ENCODE measurements at places on chromosomes 12 and 14.
A peak's percentile ranks its signal among the peaks of the same experiment; 100 is the strongest.

DNA sequence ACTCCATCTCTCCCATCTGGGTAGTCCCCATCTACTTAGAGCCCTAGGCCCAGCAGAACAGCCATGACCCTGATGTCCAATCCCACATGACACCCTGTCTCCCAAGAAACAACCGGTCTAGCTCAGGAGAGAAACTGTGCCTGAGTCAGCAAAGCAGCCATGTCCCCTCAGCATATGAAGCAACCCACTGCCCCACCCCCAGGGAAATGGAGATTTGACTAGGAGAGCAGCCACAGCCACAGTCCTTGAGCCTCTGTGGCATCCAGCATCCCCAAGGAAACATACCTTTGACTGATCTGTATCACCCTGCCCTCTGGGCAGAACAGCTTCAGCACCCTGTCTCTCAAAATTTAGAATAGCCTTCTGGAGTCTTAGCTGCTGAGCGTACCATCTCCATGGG, 641.9 kb upstream of the FBXO33 start:
- no peak for ATAC-seq

DNA sequence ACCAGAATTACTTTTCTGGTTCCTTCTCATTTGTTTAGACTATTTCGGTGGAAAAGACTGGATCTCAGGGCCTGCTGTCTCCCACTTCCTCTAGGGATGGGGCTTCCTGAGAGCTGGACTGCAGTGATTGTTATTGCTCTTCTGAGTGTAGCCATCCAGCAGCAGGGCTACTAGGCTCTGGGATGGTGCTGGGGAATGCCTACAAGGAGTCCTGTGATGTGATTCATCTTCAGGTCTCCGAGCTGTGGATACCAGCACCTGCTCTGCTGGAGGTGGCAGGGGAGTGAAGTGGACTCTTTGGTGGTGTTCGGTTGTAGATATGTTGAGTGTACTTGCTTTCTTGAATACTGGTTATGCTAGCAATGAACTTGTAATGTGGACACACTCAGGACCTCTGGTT, 42.7 kb downstream of the AEBP2 start:
- ATAC-seq = no peak

DNA sequence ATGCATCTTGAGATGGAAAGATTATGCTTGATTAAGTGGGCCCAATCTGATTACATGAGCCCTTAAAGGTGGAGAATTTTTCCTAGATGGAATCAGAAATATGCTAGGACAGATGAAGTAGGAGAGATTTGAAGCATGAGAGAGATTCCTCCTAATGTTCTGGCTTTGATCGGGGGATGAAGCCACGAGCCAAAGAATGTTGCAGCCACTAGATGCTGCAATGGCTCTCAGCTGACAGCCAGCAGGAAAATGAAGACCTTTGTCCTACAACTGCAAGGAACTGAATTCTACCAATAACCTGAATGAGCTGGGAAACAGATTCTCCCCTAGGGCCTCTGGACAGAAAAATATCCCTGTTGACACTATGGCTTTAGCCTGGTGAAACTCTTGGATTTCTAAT, 82.6 kb upstream of the ATP2B1 start:
- ATAC-seq = no peak

- peak; percentile 96 for ATAC-seq
Observed at GRCh38 chr12:72346363-72346944, 74.3 kb downstream of the TRHDE start.

- no peak for ATAC-seq
Observed at GRCh38 chr12:53201177-53201541, 5.9 kb downstream of the ITGB7 start.

GRCh38 chr14:96038920-96039632, at the start of gene C14orf132:
Gene C14orf132, plus strand, starts transcription at chr14:96039362. Its CDS starts 139 bp downstream, at chr14:96039501.
- ATAC-seq = peak; percentile 82

DNA sequence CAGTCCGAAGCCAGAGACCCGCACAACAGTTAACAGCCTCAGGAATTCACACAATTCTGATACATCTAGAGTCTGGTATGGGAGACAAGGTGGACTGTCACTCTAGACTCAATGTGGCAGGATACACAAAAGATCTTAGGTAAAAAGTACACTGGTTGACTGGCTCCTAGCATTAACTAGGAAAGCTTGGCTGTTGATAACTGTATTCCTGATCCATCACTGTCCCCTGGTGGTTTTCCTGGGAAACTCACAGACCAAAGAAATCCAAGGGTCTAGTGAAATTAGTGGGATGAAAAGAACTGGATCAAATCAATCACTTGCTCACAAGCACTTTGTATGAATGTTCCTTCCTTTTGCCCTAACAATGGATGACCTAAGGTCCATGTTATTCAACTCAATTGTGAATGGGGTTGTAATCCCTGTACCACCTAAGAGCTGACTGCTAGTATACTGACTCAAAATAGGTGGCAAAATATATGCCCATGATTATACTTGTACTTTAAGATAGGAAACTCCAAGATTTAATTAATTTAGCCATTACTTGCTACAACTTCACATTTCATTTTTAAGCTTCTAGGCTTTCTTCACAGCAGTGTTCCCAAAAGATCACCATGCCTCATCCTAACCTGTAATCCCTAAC, 14.0 kb downstream of the NPC2 start:
- peak; percentile 44 for ATAC-seq

- peak; percentile 32 for ATAC-seq
Observed at GRCh38 chr14:52328276-52328675, 14.2 kb downstream of the PTGER2 start.

GRCh38 chr12:53980104-53980801, 4.7 kb upstream of the HOXC10 start:
- no peak for ATAC-seq

DNA sequence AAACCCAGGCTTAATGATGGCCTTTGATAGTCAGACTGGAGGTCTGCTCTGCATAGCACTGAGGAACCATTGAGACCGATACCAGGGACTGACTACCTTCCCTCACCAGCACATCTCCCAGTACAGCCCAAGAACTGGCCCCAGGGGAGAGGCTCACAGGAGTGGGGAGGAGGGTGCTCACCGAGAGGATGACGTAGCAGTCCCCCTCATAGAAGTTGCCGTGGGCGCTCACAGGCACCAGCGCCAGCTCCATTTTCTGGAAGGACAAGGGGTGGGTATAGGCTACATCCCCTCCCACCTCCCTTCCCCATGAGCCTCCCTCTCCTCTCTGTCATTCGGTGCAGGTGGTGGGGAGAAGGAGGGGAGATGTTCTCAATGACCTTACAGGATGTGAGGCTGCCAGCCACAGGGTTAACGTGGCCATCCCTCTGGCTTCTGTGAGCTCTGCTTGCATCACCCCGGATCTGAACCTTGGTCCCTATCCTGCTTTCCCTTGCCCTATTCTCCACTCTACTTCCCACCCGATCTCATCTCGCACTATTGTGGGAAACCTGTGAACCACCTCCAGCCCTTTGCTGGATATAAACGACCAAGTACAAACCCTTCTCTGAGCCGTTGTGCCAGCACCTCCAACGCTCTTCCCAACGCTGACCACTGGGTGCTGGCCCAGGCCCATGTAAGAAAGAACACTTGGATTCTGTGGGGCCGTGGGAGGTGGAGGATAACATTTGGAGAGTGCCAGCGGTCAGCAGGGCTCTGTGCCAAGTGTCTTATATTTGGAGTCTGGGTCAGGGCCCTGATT, 4.4 kb downstream of the AVIL start:
- ATAC-seq = no peak

DNA sequence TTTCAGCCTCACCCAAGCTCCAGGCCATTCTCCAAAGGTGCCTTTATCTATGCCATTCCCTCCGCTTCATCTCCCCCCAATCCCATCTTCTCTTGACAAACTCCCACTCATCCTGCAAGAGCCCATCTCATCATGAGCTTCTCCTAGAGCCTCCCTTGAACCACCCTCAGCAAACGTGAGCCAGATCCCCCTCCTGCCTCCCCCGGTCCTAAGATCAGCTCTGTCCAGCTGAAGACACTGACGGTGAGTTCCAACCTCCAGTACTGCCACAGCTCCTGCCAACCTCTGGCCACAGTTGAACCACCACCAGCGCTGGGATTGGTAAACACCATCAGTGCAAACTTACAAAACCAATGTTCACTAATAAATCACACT, 124.6 kb downstream of the BCL11B start:
- ATAC-seq = no peak

- no peak for ATAC-seq
Observed at GRCh38 chr12:119540476-119540875, 53.1 kb upstream of the TMEM233 start.

GRCh38 chr12:50549885-50550284, 45.1 kb downstream of the DIP2B start:
- ATAC-seq = no peak

- no peak for ATAC-seq
Observed at GRCh38 chr12:107783406-107784376, 9.2 kb downstream of the ASCL4 start.

GRCh38 chr12:97642911-97643310, 180.3 kb downstream of the RMST start:
- no peak for ATAC-seq

GRCh38 chr12:108985750-108986149, 35.1 kb downstream of the SVOP start:
- ATAC-seq = no peak

DNA sequence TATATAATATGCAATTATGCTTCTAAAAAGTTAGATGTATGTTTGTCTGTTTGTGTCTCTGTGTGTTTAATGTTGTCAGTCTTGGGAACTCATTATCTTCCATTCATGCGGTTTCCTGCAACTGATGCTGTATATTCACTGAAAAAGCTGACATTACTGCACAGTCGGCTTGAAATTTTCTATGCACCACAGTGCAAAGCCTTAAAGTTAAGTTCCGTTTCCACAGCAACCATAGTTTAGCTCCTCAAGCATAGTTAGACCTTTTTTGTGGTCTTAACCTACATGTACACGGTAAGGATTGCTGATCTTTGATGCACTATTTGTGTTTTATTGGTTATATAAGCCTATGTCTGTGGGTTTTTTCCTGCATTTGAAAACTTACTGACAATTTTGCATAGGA, 309.4 kb downstream of the KCNC2 start:
- ATAC-seq = no peak

- ATAC-seq = no peak
Observed at GRCh38 chr12:109278912-109279311, 30.2 kb downstream of the FOXN4 start.

- ATAC-seq = no peak
Observed at GRCh38 chr14:96756745-96757144, 40.4 kb upstream of the VRK1 start.

GRCh38 chr14:21039585-21040369, 2.4 kb upstream of the RNASE7 start:
- peak; percentile 72 for ATAC-seq

DNA sequence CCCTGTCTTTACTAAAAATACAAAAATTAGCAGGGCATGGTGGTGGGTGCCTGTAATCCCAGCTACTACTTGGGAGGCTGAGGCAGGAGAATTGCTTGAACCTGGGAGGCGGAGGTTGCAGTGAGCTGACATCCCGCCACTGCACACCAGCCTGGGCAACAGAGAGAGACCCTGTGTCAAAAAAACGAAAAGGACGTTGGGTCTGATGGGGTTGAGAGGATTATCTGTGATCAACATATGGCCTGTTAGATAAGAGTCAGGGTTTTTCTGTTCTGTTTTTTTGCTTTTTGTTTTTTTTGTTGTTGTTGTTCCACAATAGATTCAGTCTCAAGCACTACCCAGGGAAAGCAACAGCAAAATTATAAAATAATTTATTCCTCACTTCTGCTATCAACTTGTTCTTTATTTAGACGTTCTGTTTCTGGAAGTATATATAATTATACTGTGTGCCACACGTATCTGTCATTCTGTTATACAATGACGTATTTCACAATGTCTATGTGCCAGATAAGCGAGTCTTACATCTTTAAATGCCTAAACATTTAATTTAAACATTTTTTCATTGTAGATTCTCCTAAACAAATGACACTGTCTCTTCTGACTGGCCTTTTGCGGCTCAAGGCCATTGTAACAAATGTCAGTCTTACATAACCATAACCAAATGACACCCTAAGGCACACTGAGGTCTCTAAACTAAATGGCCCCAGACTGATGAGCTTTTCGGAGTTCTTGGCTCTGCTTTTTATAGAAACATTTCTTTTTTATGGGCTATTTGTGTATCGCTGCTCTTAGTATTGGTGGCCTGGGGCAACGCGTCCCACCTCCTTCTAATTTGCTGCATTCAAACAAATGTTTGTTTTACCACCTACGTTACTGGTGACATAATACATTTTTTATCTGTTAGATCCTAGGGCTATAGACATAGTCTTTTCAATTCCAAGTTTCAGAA, 7.2 kb upstream of the P2RX4 start:
- no peak for ATAC-seq

DNA sequence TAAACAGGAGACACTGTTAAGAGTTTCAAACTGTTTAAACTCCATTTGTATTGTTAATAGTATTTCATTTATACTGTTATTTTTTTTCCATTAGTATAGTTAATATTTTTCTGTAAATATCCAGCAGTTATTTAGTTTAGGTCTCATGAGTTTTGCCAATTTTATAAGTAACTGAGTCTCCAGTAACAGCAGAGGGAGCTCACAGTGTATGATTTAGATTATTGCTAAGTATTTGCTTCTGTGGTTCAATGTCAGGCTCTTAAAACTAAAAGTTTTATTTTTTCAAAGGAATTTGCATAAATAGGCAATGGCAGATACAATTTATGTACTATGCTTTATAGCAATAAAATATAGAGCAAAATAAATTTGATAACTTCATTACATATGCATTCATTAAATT, 209.7 kb downstream of the ATXN7L3B start:
- no peak for ATAC-seq

GRCh38 chr14:42214981-42215491, 608.4 kb downstream of the LRFN5 start:
- no peak for ATAC-seq

GRCh38 chr12:41361738-41362137, 173.6 kb downstream of the PDZRN4 start:
- peak; percentile 78 for ATAC-seq

DNA sequence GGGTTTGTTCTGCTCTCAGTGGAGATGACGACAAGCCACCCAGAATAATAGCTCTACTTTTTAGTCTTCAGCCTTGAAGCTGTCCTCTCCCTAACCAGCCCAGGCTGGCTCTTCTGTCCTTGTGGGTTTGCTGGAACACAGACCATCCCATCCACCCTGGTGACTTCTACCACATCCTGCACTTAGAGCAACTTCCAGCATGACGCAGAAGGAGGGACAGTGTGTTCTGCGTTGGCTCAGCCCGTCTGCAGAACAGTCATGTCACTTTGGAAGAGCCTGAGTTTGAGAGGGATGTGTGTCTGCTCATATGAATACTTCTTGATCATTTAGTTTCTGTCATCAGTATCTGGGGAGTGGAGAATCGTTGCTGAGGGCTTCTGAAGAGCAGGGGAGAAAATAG, 198.0 kb downstream of the CACNA1C start:
- ATAC-seq = no peak

GRCh38 chr12:76197283-76197682, 112.8 kb upstream of the NAP1L1 start:
- ATAC-seq = no peak
